ENCODE measurements at places on chromosomes 1 and 21.

DNA sequence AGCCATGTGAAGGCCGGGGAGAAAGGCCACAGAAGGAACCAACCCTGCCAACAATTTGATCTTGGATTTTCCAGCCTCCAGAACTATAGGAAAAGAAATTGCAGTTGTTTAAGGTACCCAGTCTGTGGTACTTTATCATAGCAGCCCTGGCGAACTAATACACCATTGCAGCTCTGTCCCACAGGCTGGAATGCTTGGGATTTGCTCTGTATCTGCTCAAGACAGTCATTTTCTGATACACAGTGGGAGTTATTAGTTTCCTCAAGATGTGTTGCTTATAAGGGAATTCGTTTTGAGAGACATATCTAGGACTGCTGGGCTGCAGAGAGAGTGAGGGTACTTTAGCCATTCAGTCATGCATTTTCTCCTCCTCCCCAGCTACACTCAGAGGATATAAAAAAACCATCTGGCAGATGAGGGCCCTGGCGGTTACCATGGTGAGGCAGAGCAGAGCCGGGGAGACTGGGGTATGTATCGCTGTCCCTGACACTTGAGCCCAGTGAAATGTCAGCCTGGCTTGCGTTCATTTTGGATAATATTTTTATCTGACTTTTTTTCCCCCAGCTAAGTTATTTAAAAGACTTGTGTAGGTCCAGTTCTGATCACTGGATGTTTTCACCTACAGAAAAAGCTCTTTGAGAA is 104.6 kb downstream of the DIRAS3 start:
- no peaks in the 10 kb centered on the region for H3K27me3 ChIP-seq
- peak; percentile 35 for DNase-seq
- no peak overlapping the region for H3K4me3 ChIP-seq
- peak overlapping the region; percentile 50 for H3K27ac ChIP-seq
- H3K36me3 ChIP-seq, result no peaks in the 10 kb centered on the region

- H3K27ac ChIP-seq, result no peak overlapping the region
- H3K4me3 ChIP-seq, result no peak overlapping the region
- no peaks in the 10 kb centered on the region for H3K4me1 ChIP-seq
Observed at GRCh38 chr1:103509250-103509649, 16.2 kb upstream of the RNPC3 start.

GRCh38 chr1:207847116-207847515 is 63.8 kb downstream of the CD34 start:
- peak overlapping the region; percentile 86 for H3K27ac ChIP-seq
- H3K4me3 ChIP-seq, result no peak overlapping the region
- H3K27me3 ChIP-seq, result no peaks in the 10 kb centered on the region
- no peaks in the 10 kb centered on the region for H3K36me3 ChIP-seq

DNA sequence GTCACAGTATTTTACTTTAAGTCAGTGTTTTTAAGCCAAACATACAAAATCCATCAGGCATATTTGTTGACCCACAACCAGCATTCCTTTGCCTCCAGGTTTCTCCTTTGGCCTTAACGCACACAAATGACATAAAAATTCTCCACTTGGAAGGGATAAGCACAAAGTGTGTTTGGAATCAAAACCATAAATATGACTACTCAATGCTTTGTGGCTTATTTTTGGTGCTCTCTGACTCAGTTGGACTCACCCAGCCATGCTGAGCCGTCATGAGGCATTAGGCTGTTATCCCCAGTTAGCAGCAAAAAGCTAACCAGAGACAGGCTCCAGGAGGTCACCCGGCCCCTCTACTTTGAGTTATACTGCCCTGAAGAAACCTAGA is 948 bp downstream of the PRUNE1 start:
- H3K27me3 ChIP-seq, result no peaks in the 10 kb centered on the region
- H3K36me3 ChIP-seq, result no peaks in the 10 kb centered on the region
- H3K4me1 ChIP-seq, result peaks cover 92% of the 10 kb centered on the region
- no peak for DNase-seq

DNA sequence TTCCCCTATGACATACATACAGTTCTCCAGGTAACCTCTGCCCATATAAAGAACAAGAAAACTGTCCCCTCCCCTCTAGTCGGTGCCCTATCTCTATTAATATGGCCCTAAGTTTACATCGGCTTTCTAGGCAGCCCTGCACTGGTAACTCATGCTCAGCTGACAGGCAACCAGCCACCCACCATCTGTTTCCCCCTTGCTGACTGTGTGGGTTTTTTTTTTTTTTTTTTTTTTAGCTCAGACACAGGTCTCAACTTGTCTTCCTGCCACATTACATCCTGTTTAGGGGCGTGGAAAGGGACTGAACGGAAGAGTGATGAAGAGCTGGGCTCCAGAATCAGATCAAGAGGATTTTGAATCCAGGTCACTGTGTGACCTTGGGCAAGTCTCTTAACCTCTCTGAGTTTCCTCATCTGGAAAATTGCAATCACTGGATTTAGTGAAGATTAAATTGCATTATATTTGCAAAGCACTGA is 14.0 kb downstream of the LAPTM5 start:
- H3K4me1 ChIP-seq, result no peaks in the 10 kb centered on the region
- H3K27me3 ChIP-seq, result peaks cover 12% of the 10 kb centered on the region

DNA sequence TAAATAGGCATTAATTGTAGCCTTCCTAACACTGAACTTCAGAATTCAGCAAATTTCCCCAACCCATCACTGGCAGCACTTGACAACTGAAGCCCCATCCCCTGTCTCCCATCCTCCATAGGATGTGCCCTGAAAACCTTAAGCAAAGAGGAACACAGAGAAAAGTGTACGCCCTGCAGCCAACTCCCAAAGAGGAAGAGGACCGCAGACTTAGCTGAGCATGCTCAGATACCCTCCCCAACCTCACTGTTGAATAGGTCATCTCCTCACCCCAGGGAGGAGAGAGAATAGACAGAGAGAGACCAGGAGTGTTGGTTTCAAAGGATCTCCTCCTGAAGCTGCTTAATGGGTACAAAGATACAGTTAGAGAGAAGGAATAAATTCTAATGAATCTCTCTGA is 50.5 kb downstream of the CD2 start:
- H3K4me1 ChIP-seq, result no peaks in the 10 kb centered on the region
- no peak overlapping the region for H3K27ac ChIP-seq
- peaks cover 6% of the 10 kb centered on the region for H3K27me3 ChIP-seq
- H3K36me3 ChIP-seq, result no peaks in the 10 kb centered on the region
- no peak for DNase-seq
- H3K4me3 ChIP-seq, result no peak overlapping the region

DNA sequence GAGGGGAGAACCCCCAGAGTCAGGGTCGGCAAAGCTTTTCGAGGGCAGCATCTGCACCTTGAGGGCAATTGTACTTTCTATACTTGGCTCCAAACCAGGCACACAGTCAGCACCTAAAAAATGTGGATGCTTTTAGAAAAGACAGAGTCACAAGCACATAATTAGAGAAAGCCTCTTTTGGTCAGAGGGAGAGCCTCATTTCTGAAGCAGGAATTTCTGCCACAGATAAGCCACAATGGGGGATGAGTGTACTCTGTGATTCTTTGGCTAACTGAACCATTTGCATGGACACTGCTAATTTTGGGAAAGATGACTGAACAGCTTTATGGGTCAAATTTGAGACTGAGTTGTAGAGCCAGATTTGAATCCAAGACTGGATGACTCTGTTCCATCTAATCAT is 635.7 kb downstream of the KIF26B start:
- no peak for DNase-seq
- H3K4me3 ChIP-seq, result no peak overlapping the region
- H3K36me3 ChIP-seq, result no peaks in the 10 kb centered on the region
- H3K27me3 ChIP-seq, result no peaks in the 10 kb centered on the region

GRCh38 chr1:182484531-182485257 is 34.7 kb downstream of the RGSL1 start:
- no peak overlapping the region for H3K27ac ChIP-seq
- DNase-seq, result no peak
- H3K27me3 ChIP-seq, result peaks cover 6% of the 10 kb centered on the region
- H3K36me3 ChIP-seq, result no peaks in the 10 kb centered on the region

GRCh38 chr21:42746593-42747275 is 93.3 kb downstream of the PDE9A start:
- H3K4me1 ChIP-seq, result peaks cover 25% of the 10 kb centered on the region
- H3K27me3 ChIP-seq, result peaks cover 4% of the 10 kb centered on the region
- no peaks in the 10 kb centered on the region for H3K36me3 ChIP-seq
- peak; percentile 46 for DNase-seq
- H3K27ac ChIP-seq, result peak overlapping the region; percentile 53
- no peak overlapping the region for H3K4me3 ChIP-seq

DNA sequence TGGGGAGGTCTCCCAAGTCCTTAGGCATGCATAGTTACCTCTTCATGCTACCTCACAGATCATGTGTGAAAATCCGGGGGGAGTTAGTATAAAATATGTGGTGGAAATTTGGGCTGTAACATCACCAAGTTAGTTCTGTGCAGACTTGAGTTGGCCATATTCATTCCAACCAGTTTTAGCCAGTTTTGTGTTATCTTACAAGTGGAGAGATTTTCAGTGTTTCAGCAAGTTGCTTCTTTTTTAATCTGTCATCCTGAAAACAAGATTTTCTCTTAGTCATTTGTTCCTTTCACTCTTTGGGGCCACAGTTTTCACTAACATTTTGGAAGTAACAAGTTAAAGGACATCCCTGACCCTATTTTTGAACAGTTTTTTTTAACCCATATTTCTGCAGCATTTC is 11.3 kb downstream of the SLC25A24 start:
- peaks cover 20% of the 10 kb centered on the region for H3K4me1 ChIP-seq
- DNase-seq, result no peak
- H3K36me3 ChIP-seq, result peaks cover 44% of the 10 kb centered on the region
- no peak overlapping the region for H3K27ac ChIP-seq
- no peaks in the 10 kb centered on the region for H3K27me3 ChIP-seq

GRCh38 chr1:150366416-150367296 is 2.7 kb downstream of the RPRD2 start:
- no peak for DNase-seq
- peaks cover 58% of the 10 kb centered on the region for H3K4me1 ChIP-seq
- H3K36me3 ChIP-seq, result no peaks in the 10 kb centered on the region
- peak overlapping the region; percentile 99 for H3K27ac ChIP-seq
- peak overlapping the region; percentile 89 for H3K4me3 ChIP-seq
- no peaks in the 10 kb centered on the region for H3K27me3 ChIP-seq

DNA sequence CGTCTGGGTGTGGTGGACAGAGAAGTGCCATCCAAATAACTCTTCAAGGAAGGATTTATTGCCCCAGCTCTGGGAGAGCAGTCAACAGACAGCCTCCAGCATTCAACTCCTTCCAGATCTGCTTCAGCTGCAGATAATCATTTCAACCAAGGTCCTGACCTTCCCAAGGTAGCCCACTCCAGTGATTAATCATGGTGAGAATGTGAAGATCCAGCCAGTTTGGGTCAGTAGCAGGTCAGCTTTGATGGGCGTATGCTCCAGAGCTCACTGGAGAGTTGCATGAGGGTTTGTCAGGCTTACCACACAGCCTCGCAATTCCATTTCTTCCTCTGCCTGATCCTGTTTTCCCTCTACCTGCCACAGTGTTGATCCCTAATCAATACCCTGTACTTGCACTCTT is 214.5 kb upstream of the ZRANB2 start:
- H3K36me3 ChIP-seq, result no peaks in the 10 kb centered on the region
- DNase-seq, result no peak
- no peak overlapping the region for H3K4me3 ChIP-seq
- H3K27me3 ChIP-seq, result no peaks in the 10 kb centered on the region
- H3K4me1 ChIP-seq, result no peaks in the 10 kb centered on the region

GRCh38 chr21:45532826-45533360 is 9.3 kb downstream of the SLC19A1 start:
- H3K4me1 ChIP-seq, result peaks cover 28% of the 10 kb centered on the region
- H3K27ac ChIP-seq, result no peak overlapping the region
- H3K4me3 ChIP-seq, result no peak overlapping the region

- DNase-seq, result no peak
- H3K4me3 ChIP-seq, result no peak overlapping the region
- H3K36me3 ChIP-seq, result no peaks in the 10 kb centered on the region
- no peaks in the 10 kb centered on the region for H3K27me3 ChIP-seq
- peaks cover 15% of the 10 kb centered on the region for H3K4me1 ChIP-seq
- no peak overlapping the region for H3K27ac ChIP-seq
Observed at GRCh38 chr21:43599728-43600127, 59.6 kb downstream of the HSF2BP start.

DNA sequence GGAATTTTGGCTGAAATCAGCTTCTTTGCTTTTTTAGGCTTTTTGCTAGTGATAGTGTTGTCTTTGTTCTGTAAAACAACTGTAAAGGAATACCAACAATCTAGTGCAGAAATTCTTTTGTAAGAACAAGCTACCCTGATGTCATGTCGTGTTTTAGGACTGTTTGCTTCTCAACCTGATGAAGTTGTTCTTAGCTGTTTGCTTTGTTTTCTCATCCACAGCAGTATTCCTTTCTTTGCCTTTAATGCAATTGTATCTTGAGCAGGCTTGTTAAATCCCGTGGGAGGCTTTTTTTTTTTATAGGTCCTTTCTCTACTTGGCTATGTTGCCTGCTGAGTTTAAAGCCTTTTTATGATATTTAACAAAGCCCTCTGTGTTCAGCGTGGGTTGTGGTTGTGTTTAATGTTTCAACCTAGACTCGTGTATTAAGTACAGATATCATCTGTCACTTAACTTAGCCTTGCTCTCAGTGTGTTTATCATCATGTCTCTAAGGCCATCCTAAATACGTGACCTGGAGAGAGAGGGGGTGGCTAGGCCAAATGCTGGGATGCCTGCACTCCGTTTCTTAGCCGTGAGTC is 31.6 kb downstream of the ADARB1 start:
- peaks cover 85% of the 10 kb centered on the region for H3K4me1 ChIP-seq
- H3K27me3 ChIP-seq, result no peaks in the 10 kb centered on the region
- DNase-seq, result no peak
- no peak overlapping the region for H3K4me3 ChIP-seq
- no peaks in the 10 kb centered on the region for H3K36me3 ChIP-seq

GRCh38 chr1:174964972-174965361 is 34.8 kb upstream of the CACYBP start:
- H3K4me1 ChIP-seq, result peaks cover 57% of the 10 kb centered on the region
- peaks cover 8% of the 10 kb centered on the region for H3K36me3 ChIP-seq
- no peak for DNase-seq
- peak overlapping the region; percentile 32 for H3K4me3 ChIP-seq
- peak overlapping the region; percentile 68 for H3K27ac ChIP-seq

- no peaks in the 10 kb centered on the region for H3K36me3 ChIP-seq
- DNase-seq, result peak; percentile 96
- peak overlapping the region; percentile 82 for H3K4me3 ChIP-seq
- H3K27ac ChIP-seq, result peak overlapping the region; percentile 86
- H3K27me3 ChIP-seq, result peaks cover 16% of the 10 kb centered on the region
Observed at GRCh38 chr1:31789259-31790065, 25.3 kb upstream of the ADGRB2 start.

DNA sequence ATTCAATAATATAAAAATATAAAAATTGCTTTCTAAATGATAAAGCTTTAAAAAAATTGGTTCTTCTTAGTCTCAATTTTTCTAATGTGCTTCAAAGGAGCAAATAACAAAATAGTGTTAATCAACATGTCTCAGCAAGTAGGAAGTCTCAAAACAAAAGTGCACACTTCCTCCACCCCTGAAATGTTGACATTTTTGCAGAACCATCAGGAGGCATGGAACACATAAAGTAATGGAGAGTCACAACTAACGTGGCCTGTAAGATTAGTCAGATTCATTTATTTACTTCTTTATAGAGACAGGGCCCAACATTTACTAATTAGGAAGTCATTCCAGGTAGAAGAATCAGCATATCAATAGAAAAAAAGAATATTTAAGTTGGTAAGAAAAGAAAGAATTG is 34.9 kb upstream of the FMO2 start:
- no peak overlapping the region for H3K4me3 ChIP-seq
- no peaks in the 10 kb centered on the region for H3K36me3 ChIP-seq
- peaks cover 7% of the 10 kb centered on the region for H3K4me1 ChIP-seq
- no peak for DNase-seq
- H3K27me3 ChIP-seq, result no peaks in the 10 kb centered on the region
